ENCODE measurements at places on chromosomes 6 and 20. TPM values are rescaled to one million over a fixed set of nuclear protein-coding genes. Genes with fewer than 3 reads are reported as not detected.

Gene MLN
- total RNA-seq = not detected

Gene MUC21
- total RNA-seq = not detected

Gene TMEM244
- not detected for total RNA-seq

Gene KCNB1
- 0.29 TPM for total RNA-seq

Gene ZBP1
- 0.06 TPM for total RNA-seq
